ENCODE measurements at places on chromosomes 11 and 22.

GRCh38 chr11:118596224-118597146 is 10.9 kb upstream of the PHLDB1 start:
- DNase-seq: no peak

GRCh38 chr22:26082866-26083265 is 86.4 kb upstream of the SEZ6L start:
- DNase-seq: no peak

GRCh38 chr11:19441288-19441687 is 200.5 kb upstream of the E2F8 start:
- DNase-seq: no peak

DNA sequence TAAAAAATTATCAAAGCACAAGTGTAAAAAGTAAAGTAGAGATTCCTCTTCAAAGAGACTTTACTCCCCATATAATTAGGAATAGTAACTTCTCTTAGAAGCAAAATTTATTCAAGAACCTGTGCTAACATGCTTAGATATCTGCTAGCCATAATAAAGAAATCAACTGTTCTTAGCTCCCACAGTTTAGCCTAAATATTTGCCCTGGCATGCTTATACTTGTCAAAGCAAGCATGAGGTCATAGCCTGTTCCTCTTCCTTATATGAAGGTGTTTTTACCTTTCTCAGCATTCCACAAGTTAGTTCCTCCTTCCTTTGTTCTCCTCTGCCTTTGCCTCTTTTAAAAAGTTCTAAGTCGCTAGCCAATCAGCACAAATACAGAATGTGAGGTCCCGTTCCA is 30.3 kb downstream of the RIC3 start:
- DNase-seq: no peak

GRCh38 chr11:64165481-64165841 is 452 bp downstream of the MACROD1 start:
- no peak for DNase-seq

DNA sequence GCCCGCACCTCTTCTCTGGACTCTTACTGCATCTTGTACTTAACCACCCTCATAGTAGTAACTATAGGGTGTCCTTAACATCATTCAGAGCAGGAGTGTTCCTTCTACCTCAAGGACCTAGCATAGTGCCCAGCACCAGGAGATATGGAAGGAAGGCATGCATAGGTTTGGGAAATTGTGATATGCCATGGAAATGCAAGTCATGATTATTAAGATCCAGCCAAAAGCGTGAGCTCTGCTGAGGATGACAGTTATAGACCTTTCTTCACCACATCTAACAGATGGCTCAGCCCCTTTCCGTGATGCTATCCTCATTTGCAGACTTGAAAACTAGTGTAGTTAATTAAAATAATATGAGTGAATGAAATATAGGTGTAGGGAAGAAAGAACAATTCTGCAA is 746.1 kb downstream of the NTM start:
- DNase-seq: no peak

DNA sequence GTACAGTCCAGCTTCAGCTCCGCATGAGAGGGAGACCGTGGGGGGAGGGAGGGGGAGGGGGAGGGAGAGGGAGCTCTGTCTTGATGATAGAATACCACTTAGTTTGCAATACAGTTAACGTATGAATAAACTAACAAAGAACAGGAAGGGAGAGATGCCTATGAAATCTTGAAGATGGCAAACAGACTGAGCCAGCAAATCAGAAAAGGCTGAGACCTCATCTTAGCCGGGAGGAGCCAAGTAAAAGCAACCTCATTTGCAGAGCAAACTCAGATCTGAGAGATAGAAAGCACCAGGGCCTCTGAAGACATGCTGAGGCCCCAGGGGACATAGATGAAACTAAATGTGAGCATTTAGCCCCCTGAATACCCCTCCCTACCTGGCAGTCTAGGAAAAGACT is 23.0 kb downstream of the APLP2 start:
- no peak for DNase-seq

GRCh38 chr22:33781411-33781810 is 138.9 kb downstream of the LARGE1 start:
- DNase-seq: no peak

DNA sequence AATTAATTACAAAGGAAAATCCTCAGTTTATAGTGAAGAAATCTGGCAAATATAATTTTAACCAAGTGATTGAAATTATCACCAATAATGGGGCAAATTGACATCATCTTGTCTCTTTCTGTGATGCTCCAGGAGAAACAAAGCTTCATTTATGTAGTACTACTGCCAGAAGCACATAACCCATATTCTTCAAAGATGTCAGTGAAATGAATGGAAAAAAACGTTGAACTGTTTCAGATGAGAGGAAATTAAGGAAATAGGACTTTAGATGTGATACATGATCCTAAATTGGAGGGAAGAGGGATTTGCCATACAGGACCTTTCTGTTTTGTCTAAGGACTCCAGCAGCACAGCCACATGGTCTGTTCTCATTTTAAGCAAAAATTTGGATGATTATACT is 57.6 kb downstream of the PPP6R3 start:
- no peak for DNase-seq

DNA sequence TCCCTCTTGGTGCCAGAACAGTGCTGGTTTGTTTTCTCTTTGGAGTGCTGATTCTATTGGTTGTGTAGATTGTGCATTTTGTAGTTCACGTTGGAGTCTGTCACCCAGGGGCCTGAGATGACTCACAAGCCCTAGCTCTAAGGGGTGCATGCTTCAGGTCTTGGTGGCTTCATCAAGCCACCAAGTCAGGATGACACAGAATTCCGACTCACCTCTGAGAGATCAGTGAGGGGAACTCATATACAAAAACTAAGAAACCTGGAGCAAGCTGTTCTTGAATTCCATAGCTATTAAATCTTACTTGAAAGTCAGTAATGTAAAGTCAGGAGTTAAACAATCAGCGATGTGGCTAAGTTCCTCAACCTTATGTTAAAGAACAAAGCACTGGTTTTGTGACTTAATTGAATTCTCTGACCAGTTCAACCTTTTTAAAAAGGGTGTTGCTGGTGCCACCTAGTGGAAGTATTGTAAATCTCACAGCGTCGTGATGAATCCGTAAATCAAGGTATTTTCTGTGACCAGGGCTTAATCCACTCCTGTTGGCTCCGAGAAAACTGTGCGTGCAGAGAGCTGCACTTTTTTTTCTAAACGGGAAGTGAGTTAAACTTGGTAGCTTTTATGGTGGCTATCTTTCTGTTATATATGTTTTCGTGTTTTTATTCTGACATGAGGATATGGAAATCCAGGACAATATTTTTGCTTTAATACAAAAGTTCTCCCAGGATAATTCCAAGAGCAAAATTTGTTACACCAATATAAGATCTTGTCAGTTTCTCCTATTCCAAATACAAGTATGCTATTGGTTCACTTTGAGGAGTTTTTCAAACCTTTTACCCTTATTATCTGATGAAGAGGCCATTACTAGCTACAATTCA is 14.6 kb downstream of the MMP13 start:
- peak; percentile 89 for DNase-seq

- DNase-seq: no peak
Observed at GRCh38 chr11:134173296-134173695, 50.5 kb downstream of the NCAPD3 start.

DNA sequence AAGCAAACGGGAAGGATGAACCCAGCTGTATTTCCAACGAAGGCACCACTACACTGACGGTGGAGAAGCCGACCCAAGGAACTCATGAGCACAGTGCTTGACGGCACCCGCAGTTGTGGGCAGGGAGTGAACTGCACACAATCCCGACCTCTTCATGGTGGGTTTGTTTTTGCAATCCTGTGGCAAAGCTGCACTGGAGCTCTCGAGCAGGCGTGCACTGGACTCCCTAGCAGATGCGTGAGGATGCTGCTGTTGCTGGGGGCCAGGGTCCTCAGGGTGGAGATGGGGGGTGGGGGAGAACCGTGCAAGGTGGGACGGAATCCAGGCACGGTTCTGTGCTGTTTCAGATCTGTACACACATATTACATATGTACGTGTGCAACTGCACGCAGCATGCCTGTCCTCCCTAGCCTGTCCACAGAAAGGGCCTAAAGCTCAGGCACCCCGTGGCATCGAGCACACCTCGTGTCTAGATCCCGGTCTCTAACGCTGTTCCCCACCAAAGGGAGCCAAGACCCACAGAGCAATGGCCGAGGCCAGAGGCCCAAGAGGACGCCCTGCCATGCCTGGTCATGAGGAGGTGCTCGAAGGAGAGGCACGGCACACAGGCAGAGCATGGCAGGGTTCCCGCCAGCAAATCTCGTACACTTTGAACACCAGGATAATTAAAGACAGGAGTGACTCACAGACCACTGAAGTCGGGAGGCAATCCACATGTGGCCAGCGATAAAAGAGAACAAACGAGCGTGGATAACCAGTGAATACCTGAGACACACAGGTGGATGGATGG is 17.6 kb downstream of the ALG12 start:
- DNase-seq: no peak

GRCh38 chr11:65588199-65589054 is 7.2 kb downstream of the KCNK7 start:
- DNase-seq: peak; percentile 48

DNA sequence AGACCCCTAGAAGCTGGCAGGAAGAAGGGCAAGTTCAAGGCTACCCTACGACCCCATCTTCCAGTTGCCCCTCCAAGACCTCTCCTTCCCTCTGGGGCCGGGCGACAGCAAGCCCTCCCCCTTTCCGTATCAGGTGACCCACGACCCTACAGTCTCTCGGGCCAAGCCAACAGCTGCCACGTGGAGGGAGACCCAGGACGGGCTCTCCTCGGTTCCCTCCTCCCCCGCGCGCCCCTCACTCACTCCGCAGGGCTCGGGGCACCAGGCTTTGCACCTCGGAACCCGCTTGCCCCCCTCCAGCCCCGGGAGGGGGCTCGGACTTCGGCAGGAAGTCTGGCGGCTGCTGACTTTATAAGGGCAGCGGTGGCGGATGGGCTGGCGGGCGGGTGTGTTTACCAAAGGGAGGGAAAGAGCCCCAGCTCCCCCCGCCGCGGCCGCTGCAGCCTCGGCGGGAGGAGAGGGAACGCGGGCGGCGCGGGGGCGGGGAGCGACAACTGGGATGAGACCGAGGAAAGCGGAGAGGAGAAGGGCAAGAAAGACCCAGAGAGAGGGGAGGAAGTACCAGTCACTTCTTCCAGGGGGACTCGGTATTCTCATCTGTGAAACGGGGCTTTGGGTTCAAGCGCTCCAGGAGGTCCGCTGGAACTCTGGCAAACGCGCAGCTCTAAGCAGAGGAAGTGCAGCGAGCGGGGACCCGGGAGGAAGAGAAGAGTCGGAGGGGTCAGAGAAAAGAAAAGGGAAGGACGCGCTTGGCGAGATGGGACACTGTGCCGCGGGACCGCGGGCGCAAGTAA is 767 bp downstream of the SLC43A1 start:
- no peak for DNase-seq

DNA sequence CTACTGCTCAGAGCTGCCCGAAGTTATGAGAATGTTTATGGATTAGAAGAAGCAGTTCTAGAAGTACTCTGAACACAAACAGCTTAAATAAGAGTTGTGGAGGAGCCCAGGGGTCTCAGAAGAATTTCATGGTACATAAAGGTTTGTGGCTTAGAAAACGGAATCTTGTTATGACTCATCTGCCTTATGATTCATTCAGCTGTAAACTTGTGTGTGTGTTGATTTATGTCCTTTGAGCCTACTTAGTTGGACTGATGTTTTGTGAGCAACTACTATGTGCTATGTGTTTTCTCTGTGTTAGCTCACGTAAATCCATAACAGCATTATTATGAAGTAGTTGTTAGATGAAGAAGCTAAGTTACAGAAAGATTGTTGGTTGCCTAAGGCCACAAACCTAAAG is 203.7 kb downstream of the PGR start:
- DNase-seq: no peak

DNA sequence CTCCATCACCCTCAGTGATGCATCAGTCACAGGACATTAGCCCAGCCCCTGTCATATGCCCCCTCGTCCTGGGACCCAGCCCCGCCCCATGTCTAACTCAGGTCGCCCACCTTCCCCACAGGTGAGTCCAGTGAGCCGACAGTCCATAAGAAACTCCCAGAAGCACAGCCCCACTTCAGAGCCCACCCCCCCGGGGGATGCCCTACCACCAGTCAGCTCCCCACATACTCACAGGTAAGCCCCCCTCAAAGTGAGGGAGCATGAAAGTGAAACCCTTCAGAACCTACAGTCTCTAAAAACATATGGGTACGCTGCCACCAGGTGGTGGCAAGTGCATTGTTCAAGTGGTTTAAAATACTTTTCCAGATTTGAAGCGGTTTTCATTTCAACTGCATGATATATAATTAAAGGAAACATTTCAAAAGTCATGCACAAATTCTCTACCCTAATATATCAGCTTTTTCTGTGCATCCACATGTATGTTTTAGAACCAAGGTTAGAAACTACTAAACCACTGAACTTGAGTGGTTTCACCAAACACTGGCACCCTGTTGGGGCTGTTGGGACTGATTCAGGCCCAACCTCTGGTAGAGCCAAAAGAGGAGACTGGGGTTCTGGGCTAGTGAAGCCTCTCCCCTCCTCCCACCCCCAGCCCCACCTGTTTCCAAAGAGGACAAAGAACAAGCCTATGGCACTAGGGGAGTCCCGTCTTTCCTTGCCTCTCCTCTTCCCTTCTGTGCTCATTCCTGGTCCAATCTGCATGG is 17.3 kb downstream of the EPS8L2 start:
- DNase-seq: no peak

- no peak for DNase-seq
Observed at GRCh38 chr11:108975641-108976071, 310.8 kb downstream of the DDX10 start.

DNA sequence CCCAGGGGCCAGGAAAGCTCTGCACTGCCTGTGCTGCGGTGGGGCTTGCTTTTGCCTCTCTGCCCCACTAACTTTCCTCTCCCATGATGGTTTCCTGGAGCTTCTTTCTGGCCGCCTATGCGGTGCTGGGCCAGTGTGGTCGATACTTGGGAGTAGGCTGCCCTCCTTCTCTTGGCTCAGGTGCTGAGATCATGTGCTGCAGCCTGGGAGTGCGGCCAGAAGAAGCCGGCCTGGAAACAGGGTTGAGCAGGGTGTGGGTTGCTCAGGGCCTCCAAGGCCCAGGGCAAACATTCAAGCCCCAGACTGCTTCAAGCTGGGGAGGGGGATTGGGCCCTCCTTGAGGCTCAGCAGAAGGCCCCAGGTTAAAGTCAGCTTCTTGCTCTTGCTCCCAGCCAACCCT is 125.0 kb downstream of the NTM start:
- no peak for DNase-seq

- DNase-seq: no peak
Observed at GRCh38 chr11:3080733-3081385, 23.6 kb upstream of the CARS1 start.

- no peak for DNase-seq
Observed at GRCh38 chr11:72411623-72412419, 22.5 kb downstream of the CLPB start.

GRCh38 chr11:35752115-35752514 is 89.5 kb downstream of the TRIM44 start:
- DNase-seq: no peak

- peak; percentile 95 for DNase-seq
Observed at GRCh38 chr11:11977206-11977938, 31.1 kb downstream of the DKK3 start.

GRCh38 chr11:16874275-16874975 is 136.0 kb downstream of the C11orf58 start:
- no peak for DNase-seq

All from SW 1271 (cell line).